Activated T-cell treated with anti-CD3 and anti-CD28 coated beads for 1 hour (primary cell): ENCODE measurements at places on chromosomes 7 and 10.

DNA sequence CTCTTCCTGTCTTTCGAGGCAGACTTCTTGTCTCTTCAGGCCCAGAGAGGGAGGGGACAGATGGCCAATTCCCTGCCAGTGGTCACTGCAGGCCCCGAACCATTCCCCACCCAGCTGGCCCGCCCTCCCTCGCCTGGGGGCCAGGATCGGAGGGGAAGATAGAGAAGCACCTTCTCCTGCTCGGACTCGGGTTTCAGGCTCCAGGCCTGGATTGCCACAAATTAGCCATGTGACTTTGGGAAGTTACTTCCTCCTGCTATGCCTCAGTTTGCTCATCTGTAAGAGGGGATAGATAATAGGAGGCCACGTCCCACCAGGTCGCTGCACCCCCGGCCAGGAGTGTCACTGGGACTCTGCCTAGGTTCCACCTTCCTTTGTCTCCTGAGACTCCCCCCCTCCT is 24.8 kb upstream of the PPP2R2D start:
- no peak for DNase-seq

GRCh38 chr7:82109288-82109687 is 334.3 kb downstream of the CACNA2D1 start:
- DNase-seq = no peak

DNA sequence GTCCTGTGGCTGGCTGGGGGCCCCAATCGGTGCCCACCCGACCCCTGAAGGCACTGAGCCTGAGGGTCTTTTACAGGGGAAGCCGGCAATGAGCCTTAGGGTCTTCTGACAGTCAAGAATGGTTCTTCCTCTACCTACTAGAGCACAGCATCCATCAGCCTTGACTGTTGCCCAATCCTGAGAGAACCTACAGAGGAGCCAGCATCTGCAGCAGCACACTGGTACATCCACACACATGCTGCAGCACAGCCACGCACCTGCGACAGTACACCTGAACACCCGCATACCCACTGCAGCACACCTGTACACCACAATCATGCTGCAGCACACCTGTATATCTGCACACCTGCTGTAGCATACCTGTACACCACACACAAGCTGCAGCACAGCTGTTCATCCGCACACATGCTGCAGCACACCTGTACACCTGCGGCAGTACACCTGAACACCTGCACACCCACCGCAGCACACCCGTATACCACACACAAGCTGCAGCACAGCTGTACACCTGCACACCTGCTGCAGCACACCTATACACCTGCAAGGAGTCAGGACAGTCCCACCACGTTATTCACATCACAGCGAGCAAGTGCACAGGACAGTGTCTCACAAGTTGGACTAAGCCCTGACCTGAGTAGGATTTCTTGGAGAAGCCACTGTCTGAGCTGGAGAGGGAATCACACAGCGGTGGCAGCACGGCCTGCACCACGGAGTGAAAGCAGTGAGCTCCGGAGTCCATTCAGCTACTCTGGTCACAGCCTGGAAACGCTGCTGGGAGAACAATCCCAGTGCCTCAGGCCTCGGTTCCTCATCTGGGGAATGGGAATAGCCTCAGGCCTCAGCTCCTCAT is 56.4 kb downstream of the VIPR2 start:
- no peak for DNase-seq

- no peak for DNase-seq
Measured at GRCh38 chr7:12805957-12806356, 118.5 kb downstream of the ARL4A start.

- DNase-seq = no peak
Measured at GRCh38 chr10:47094126-47094525, 182.9 kb downstream of the PTPN20 start.

DNA sequence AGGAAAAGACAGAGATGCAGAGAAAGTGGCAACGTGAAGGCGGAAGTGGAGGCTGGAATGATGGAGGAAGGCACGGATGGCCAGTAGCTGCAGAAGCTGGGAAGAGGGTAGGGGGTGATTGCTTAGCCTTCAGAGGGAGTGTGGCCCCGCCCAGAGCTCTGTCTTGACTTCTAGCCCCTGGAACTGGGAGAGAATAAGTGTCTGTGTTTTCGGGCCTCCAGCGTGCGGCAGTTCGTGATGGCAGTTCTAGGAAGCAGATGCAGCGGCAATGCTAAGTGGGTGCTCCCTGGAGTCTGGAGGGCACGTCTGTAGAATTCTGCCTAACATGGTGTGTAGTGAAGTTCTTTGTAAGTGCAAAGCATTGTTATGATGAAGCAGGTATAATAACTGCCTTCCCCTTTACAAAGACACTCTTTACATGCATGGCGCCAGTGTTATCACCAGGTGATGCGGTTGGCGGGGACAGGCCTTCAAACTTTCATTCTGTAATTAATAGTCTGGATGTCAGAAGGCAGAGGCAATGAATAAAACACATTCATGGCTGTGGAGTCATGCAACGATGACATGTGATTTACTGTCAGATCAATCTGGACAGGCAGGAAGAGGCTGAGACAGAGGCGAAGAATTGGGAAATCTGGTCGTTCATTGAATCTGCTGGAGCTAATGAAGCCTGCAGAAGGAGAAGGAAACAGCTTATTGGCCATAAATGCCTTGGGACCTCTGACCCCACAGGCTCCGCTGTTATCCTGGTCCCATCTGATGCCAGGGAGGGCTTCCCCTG is 228.6 kb downstream of the GLRX3 start:
- DNase-seq = no peak
